ENCODE measurements at places on chromosomes 7 and 10. TPM values are rescaled to one million over a fixed set of nuclear protein-coding genes. Genes with fewer than 3 reads are reported as not detected.

The TSPAN13 gene
- total RNA-seq, result 69.8 TPM

The FAM131B gene
- total RNA-seq, result 0.51 TPM

The PVRIG gene
- total RNA-seq, result not detected

The SLC18A3 gene
- not detected for total RNA-seq

The SFR1 gene
- 10.0 TPM for total RNA-seq

The GNGT1 gene
- not detected for total RNA-seq

The MYH16 gene
- total RNA-seq, result not detected

The SPDYE8 gene
- not detected for total RNA-seq

The HABP2 gene
- 0.19 TPM for total RNA-seq

The ZNF3 gene
- total RNA-seq, result 34.8 TPM

The PAOX gene
- 5.7 TPM for total RNA-seq

The ZNF804B gene
- not detected for total RNA-seq

The TET1 gene
- total RNA-seq, result 1.2 TPM

The GDF2 gene
- not detected for total RNA-seq

The TMEM168 gene
- 16.8 TPM for total RNA-seq

The FAM25G gene
- not detected for total RNA-seq

The SMKR1 gene
- total RNA-seq, result 0.09 TPM

The OR2A5 gene
- not detected for total RNA-seq

The ZNF212 gene
- total RNA-seq, result 3.7 TPM

The VENTX gene
- total RNA-seq, result not detected

The IDI2 gene
- total RNA-seq, result not detected

The CRHR2 gene
- total RNA-seq, result not detected

The OPN4 gene
- total RNA-seq, result not detected

The AGAP6 gene
- total RNA-seq, result 2.1 TPM

The PILRA gene
- not detected for total RNA-seq

The SSBP1 gene
- total RNA-seq, result 197 TPM

The NKX2-3 gene
- not detected for total RNA-seq

The PNLIPRP1 gene
- total RNA-seq, result not detected

The ZNF365 gene
- total RNA-seq, result not detected

The LIPF gene
- not detected for total RNA-seq

The HMX3 gene
- not detected for total RNA-seq

The SORCS3 gene
- total RNA-seq, result under 0.01 TPM

The BPGM gene
- 20.3 TPM for total RNA-seq

The THAP5 gene
- 16.5 TPM for total RNA-seq

The CDK6 gene
- total RNA-seq, result 48.2 TPM

The NPFFR1 gene
- total RNA-seq, result not detected

The DDC gene
- 0.17 TPM for total RNA-seq

The AGR2 gene
- 0.51 TPM for total RNA-seq

The ABCA13 gene
- total RNA-seq, result not detected

The OR2A42 gene
- not detected for total RNA-seq

The ZNF438 gene
- 3.9 TPM for total RNA-seq

The PCLO gene
- total RNA-seq, result 3.7 TPM

The POLR2J3 gene
- 25.5 TPM for total RNA-seq

The ADAM22 gene
- 2.0 TPM for total RNA-seq

The HSPA12A gene
- 0.68 TPM for total RNA-seq

The LMTK2 gene
- 13.3 TPM for total RNA-seq

The ITPRID1 gene
- not detected for total RNA-seq

The ASB15 gene
- total RNA-seq, result not detected

The TEX47 gene
- total RNA-seq, result not detected

The KLF14 gene
- not detected for total RNA-seq

The STOX1 gene
- total RNA-seq, result 0.34 TPM

The EMX2 gene
- total RNA-seq, result 0.09 TPM

The AKR1B15 gene
- not detected for total RNA-seq

The TFR2 gene
- 0.70 TPM for total RNA-seq

The MCU gene
- total RNA-seq, result 44.0 TPM

The HPSE2 gene
- not detected for total RNA-seq

The RELN gene
- total RNA-seq, result 787 TPM

The WDFY4 gene
- total RNA-seq, result 2.1 TPM
